Activated CD8-positive, alpha-beta memory T cell treated with anti-CD3 and anti-CD28 coated beads for 48 hours (primary cell): ENCODE measurements at places on chromosomes 2 and 18.

DNA sequence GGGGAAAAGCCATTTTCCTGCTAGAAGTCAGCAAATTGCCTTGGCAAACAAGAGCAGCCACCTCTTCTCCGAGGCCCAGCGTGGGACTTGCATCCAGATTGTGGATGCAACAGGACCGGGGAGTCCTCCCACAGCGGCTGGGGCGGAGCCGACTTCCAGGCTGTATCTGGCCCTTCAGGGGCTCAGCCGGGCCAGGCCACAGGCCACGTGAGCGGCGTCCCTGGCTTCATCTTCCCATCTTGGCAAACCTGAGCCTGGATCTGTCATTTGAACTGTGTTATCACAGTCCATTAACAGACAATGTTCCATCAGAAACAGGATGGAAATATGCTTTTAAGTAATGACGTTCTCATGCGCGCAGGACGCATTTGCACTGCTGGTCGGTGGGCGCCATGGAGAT is 483.5 kb upstream of the SALL3 start:
- DNase-seq, result no peak

DNA sequence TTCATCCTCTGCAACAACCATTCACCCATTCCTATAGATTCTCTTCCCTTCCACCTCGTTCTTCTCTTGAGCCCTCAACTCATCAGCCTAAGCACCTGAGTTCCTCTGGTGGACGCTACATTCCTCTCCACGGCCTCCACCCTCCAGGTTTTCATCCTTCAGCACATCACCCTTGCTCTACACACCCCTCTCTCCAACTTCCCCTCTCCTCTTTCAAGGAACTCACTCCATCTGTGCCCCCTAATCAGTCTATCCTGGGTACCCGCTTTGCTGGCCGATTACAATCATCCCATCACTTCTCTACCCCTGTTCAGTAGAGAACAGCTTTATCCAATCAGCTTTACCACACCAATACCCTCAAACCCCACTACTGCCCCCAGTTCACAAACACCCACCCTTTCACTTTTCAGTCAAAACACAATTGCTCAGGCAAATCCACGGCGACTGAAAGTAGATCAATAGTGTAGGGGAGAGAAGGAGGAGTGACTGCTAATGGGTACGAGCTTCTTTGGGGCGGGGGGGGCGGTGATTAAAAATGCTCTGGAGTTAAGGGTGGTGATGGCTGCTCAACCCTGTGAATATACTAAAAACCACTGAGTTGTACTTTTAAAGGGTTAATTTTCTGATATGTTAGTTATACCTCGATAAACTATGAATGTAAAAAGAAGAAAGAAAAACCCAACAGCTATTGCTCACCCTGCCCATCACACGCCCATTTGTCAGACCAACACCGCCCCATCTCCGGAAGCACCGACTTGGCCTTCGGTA is 857 bp downstream of the DYM start:
- no peak for DNase-seq

DNA sequence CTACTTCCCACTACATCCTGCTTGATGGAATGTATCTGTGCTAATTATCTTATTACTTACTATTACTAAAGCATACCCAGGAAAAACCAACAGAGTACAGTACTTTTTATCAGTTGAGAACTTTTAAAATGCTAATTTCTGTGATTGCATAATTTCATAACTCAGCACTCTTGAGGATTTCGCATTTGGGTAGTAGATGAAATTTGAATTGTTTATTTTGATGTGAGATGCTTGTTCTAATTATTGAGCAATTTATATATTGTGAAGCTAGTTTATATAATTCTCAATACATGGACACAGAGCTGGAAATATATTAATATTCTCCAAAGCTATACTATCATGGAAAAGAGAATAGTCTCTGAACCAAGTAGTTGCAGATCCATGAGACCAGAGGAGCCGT is 104.5 kb upstream of the SP5 start:
- no peak for DNase-seq

- DNase-seq, result no peak
These were observed 108.9 kb downstream of the CLIP4 start for GRCh38 chr2:29223851-29224692.

GRCh38 chr2:113240915-113241911 is 37.5 kb downstream of the PAX8 start:
- no peak for DNase-seq

GRCh38 chr18:59308938-59309260 is 9.6 kb downstream of the CPLX4 start:
- DNase-seq, result no peak

DNA sequence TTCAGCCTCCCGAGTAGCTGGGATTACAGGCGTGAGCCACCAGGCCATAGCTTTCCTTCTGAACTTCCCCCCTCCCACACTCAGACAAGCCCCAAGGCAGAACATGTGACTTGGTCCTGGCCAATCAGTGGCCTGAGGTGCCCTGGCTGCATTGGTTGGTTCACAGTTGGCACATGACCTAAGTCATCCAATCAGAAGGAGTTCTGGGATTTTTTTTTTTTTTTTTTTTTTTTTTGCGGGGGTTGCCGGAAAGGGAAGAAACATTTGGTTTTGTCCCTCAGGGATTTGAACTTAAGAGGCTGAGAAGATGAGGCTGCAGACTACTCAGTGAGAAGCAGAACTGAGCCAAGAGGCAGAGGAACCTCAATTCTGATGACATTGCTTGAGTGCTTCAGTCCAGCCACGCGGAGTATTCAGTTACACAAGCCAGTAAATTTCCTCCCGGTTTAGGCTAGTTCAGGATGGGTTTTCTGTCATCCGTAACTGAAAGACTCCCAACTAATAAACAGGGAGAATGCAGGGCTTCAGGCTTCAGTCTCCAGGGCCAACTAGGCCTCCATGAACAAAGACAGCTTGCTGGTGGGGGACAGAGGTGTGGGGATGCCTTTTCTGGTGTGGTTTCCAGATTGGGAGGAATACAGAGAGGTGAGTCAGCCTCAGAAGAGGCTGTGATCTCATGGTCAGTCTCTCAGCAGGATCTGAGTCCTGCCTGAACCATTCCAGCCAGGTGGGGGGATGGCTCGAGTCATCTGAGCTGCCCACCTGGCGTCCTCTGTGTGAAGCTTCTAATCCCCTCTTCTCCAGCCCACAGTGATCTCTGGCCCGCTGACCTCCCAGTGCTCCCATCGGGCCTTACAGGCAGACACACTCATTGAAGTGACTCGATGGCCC is 9.2 kb downstream of the PTMA start:
- DNase-seq, result no peak

- no peak for DNase-seq
These were observed 563.2 kb downstream of the RNF144A start for GRCh38 chr2:7480431-7480830.

GRCh38 chr2:213066443-213066743 is 85.0 kb downstream of the IKZF2 start:
- DNase-seq, result no peak

GRCh38 chr2:55918856-55919255 is 4.7 kb downstream of the EFEMP1 start:
- no peak for DNase-seq

- DNase-seq, result no peak
These were observed 8.3 kb downstream of the C2orf81 start for GRCh38 chr2:74413001-74413698.

DNA sequence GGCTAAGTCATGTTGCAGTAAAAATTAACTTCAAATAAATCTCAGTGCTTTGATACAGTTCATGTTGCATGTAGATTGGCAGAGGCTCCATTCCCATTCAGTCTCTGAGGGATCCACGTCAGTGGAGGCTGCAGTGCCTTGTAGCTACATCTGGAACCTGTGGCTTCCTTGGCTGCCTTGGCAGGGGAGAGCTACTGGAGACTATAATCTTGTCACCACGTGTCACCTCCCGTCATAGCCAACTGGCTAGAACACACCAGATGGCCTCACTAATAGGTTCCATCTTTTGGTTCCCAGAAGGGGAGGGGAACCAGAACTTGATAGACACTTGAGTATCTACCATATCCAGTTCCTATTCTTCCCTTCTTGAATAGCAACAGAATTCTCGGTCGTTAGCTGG is 28.4 kb downstream of the E2F6 start:
- no peak for DNase-seq

DNA sequence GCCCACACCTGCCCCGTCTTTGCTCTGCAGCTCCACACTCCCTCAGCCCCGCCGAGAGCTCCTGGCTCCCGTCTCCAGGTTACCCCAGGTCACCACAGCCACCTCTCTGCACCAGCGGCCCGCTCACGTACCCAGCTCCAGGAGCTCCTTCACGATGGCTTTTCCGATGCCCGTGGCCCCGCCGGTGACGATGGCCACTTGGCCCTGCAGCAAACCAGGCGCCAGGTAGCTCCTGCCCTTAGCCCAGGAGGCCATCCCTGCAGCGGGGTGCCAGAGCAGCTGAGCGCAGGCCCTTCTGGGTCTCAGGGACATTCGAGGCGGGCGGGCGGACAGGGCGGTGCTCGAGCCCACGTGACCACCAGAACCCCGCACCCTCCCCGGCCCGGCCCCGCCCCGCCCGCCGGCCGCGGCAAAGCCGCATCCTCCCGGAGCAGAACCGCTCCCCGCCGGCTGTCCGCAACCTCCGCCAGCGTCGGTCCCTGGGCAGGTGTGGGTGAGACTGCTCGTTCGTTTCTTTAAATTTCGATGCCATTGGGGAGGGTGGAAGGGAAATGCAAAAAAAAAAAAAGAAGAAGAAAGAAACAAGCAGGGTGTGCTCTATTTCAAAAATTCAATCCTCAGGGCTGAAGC is at the start of the genes PECR and TMEM169:
Gene PECR, minus strand, starts transcription at position 323 of the 630 bp plus-strand sequence. Its CDS starts 68 bp downstream, at position 255.
Gene TMEM169, plus strand, starts transcription at position 433 of the 630 bp plus-strand sequence. CDS start 14,045 bp downstream, outside the sequence.
- DNase-seq, result peak; percentile 49

GRCh38 chr2:189628817-189629530 is 32.3 kb upstream of the ASNSD1 start:
- DNase-seq, result no peak

DNA sequence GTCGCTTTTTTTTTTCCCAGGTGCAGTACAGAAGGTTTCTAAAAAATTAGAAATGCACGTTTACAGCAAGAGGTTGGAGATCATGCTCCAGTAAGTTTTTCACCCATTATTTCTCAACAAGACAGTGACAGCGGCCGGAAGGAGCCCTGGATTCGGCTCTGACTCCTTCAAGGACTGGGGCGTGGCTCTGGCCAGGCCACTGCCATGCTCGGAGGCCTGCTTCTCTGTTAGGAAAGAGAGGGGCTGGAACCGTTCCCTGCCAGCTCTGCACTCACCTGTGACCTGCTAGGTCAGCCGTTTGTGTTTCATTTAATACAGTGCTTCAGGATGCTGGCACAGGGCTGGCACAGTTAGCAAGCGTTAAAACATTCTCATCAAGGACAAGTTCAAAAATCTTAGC is 6.7 kb upstream of the IAH1 start:
- DNase-seq, result no peak

DNA sequence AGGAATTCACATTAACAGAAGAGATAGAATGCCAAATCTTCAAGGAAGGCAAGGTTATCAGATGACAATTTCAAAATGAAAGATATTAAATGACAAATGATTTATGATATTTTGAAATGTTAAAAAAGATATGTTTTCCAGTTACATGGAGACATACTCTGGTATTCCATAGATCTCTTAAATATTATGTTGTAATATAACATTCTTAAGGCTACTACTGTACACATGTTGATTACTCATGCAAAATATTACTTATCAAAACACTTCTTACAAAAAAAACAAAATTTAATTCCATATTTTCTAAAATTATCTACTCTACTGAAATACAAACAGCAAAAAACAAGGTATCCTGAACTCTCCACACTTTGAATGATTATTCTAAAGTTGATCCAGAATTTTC is 22.9 kb downstream of the RTTN start:
- DNase-seq, result no peak

DNA sequence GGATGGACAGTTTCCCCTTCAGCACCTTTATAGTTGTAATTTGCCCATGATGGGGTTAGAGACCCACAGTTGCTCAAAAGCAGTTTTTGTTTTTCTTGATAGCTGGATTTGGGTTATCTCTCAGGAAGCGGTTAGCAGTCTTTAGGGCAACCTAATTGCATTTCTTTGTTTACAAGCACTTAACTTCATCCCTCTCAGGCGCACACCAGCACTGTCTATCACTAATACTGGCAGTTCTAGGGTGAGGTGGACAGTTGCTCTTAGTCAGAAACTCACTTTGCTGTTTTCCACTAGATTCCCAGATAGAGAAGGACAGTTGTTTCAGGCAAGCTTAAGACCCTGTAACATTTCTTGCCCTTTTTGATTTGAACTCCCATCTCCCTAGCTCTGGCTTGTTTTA is 146.0 kb downstream of the AGAP1 start:
- no peak for DNase-seq

GRCh38 chr2:123157016-123157415 is 868.1 kb upstream of the CNTNAP5 start:
- no peak for DNase-seq

GRCh38 chr2:239028253-239028619 is 180.4 kb downstream of the TWIST2 start:
- no peak for DNase-seq

GRCh38 chr18:3723554-3723953 is 273.6 kb downstream of the TGIF1 start:
- no peak for DNase-seq

GRCh38 chr2:114610677-114611076 is 168.2 kb downstream of the DPP10 start:
- no peak for DNase-seq

GRCh38 chr2:222179592-222179991 is 119.2 kb downstream of the PAX3 start:
- no peak for DNase-seq

GRCh38 chr18:21703241-21703820 is 1.2 kb downstream of the ABHD3 start:
- no peak for DNase-seq

DNA sequence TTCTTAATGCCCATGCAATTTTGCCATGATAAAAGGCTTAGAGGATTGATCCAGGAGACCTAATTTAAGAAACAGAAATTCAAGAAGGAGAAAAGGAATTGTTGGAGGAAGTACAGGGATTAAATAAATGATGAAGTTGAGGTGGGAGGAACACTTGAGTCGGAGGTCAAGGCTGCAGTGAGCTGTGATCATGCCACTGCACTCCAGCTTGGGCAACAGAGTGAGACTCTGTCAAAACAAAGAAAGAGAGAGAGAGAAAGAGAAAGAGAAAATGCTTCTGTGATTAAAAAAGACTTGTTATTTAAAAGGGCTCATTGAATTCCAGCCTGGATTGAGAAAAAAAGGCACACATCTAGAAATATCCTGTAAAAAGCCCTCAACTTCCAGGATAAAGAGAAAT is 123.2 kb downstream of the B3GNT2 start:
- no peak for DNase-seq

GRCh38 chr2:132615329-132616085 is 54.5 kb downstream of the LYPD1 start:
- DNase-seq, result no peak

- DNase-seq, result no peak
These were observed 267.8 kb upstream of the TRIB2 start for GRCh38 chr2:12448846-12449505.

- DNase-seq, result no peak
These were observed 33.1 kb upstream of the TTC39C start for GRCh38 chr18:23981369-23981980.

GRCh38 chr2:191184457-191184856 is 33.7 kb upstream of the STAT4 start:
- DNase-seq, result no peak
